ENCODE measurements at places on chromosomes 4 and X.

- DNase-seq = no peak
Measured at GRCh38 chrX:12979616-12980015, 4.7 kb downstream of the TMSB4X start.

DNA sequence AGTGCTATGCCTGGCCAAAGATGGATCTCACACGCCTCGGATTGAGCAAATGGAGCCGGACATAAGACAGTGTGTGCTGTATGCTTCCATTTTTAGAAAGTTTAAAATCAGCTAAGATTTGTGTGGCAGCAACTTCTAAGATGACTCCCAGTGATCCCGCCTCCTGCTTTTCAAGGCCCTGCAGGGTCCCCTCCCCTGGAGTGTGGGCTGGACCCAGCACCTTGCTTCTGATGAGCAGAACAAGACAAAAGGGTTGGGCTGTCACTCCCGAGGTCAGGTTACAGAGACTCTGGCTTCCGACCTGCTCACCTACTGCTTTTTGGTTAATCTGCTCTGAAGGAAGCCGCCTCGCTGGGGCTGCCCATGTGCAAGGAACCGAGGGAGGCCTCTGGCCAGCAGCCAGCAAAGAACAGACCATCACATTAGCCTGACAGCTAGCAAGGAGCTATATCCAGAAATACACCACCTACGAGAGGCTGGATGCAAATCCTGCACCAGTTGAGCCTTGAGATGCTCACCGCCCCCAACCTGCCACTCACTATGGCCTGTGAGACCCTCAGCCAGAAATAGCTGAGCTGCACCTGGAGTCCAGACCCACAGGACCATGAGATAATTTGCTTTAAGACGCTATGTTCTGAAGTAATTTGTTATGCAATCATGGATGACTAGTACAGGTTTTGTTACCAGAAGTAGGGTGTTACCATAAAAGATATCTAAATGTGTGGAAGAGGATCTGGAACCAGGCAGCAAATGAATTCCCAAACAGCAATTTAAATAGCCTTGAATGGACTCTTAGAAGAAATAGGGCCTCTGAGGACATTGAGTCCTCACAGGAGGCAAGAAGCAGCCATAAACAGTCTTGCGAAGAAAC is 47.6 kb downstream of the CRMP1 start:
- no peak for DNase-seq

GRCh38 chr4:33296876-33297455 is 2576.8 kb downstream of the PCDH7 start:
- DNase-seq = no peak

- no peak for DNase-seq
Measured at GRCh38 chr4:106286611-106287010, 29.4 kb downstream of the TBCK start.

GRCh38 chr4:65370709-65371108 is 299.6 kb downstream of the EPHA5 start:
- no peak for DNase-seq

GRCh38 chr4:22473268-22473667 is 42.6 kb downstream of the ADGRA3 start:
- DNase-seq = no peak

DNA sequence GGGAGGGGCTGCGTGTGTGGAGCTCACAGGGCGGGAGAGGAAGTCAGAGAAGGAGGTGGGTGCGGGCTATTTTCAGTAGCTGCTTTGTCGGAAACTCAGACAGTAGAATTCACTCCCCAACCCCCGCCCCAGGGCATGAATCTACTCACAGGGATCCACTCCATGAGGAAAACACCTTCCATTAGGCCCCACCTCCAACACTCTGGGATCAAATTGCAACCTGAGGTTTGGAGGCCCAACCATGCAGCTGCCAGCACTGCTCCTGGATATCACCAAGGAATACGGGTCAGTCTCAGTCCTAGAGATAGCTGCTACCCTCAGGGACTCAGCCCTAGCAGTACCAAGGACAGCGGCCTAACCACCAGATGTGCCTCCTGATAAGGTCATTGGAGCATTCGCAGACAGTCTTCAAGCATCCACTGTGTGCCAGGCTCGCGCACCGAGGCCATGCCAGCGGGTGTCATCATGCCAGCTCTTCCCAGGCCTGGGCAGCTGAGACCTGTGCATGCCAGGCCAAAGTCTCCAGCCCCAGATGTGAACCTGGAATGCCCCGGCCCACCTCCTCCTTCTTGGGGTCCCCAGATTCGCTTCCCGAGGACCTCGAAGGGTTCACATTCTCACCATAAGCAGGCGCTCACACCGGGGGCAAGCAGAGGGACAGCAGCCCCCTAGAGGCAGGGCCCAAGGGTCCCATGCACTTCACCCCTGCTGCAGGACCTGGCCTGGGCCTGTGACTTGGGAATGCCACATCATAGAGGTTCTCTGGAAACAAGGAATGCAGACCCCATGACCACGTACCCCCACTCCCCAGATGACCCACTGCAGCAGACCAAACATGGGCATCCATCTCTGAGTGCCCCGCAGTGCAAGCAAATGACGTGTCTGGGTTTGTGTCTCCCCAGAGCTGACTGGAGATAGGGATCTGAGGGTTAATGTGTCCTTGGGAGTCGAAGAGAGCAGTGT is 102.3 kb downstream of the ADRA2C start:
- DNase-seq = no peak

DNA sequence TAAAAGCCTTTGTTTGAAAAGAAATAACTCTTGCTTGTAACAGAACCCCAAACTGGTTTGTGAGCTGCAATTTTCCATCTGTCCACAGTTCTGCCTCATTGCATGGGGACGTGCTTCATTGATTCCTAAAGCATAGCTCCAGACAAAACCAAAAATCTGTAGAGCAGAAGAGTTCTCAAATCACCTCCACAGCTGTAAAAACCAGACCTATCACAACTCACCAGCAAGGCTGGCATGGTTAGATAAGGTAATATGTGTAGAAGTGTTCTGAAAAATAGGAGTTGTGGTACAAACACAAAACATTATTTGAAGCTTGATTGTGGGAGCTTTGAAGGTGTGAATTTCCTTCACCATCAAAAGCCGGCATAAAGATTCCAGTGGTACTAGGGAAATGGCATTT is 12.5 kb upstream of the RAB28 start:
- DNase-seq = no peak

DNA sequence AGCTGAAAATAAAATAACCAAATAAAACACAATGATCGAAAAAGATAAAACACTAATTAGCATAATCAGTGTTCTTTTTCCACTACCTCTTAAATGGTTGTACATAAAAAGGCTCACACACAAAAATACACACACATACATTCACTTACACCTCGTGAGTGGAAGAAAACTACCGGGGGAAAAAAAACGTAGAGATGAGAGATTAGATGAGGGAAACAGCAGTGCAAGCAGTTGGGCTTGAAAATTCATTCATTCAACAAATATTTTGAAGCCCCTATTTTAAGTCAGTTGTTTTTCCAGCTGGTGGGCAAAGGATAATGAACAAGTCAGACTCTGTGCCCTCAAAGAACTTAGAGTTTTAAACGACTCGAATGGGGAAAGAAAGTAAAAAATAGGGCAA is 1.0 kb downstream of the TBCK start:
- DNase-seq = no peak

DNA sequence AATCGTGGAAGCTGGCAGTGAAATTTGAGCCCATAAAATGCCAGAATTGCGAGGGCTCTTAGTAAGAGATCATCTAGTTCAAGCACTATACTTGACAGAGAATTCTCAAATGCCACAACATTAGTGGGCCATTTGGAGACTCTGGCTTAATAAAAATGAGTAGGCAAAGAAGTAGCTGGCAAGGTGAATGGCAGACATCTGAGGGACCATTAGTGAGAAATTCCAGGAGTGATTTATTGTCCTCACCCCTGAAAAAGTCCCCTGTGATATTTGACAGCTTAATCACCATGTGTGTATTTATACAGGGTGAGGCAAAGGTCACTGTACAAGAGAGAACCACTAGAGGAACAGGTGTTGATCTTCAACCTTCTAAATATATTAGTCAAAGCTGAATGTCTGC is 207.5 kb downstream of the CHRDL1 start:
- DNase-seq = no peak

DNA sequence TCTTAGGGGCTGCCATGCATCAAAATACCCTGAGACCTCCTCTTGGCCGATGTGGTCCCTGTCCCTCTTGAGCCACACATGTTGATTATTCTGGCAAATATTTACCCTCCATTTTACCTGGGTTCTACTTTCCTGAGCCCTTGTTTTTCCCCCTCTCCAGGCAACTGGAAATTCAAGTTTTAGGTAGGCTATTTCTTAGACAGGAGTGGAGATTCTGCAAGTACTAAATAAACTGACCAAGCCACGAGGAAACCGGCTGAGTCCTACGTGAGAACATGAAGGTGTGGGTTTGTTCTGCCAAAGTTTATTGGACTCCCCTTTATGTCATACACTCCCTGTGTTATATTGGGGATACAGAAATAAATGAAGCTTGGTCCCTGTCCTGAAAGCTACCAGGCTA is 88.1 kb downstream of the RTL5 start:
- no peak for DNase-seq

GRCh38 chr4:24659241-24659961 is 75.0 kb upstream of the DHX15 start:
- peak; percentile 35 for DNase-seq

- DNase-seq = no peak
Measured at GRCh38 chrX:56468441-56468840, 95.0 kb upstream of the UBQLN2 start.

GRCh38 chr4:126784966-126785580 is 847.7 kb upstream of the INTU start:
- DNase-seq = peak; percentile 0

DNA sequence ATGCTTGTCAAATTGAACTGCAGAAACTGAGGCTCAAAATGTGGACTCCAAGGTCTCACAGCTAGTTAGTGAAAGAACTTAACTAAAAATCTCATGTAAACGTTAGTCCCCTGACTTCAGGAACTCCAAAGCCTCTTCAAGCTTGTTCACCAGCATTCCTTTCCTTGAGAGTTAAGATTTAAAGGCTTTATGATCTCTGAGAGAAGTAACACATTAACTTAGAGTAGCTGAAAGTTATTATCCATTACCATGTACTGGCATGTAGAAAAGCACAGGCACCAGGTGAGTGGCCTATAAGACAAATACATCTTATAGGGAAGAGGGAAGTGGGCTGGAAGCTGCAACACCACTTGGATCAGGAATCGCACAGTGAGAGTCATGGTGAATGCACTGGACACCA is 15.3 kb downstream of the PARM1 start:
- DNase-seq = no peak

DNA sequence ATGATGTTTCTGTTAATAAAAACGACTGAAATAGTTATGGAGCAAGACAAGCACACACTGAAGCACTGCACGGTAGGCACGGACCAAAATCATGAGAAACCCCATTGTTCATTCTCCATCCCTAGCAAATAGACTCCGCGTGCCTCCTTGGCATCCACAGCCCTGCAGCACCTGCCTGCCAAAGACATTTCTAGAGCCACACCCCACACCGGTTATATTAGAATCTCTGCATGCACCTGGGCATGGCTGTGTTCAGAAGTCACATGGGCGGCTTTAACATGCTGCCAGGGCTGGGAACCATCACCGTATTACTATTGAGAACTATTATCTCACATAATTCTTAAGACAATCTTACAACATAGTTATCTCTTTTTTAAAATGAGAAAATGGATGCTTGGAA is 5.9 kb downstream of the PDLIM3 start:
- no peak for DNase-seq

- DNase-seq = no peak
Measured at GRCh38 chr4:39472396-39472795, 13.5 kb downstream of the LIAS start.

- no peak for DNase-seq
Measured at GRCh38 chrX:7215842-7216241, 67.9 kb upstream of the PUDP start.

- no peak for DNase-seq
Measured at GRCh38 chr4:123419885-123420755, 23.5 kb downstream of the SPRY1 start.

GRCh38 chr4:103410386-103410785 is 212.2 kb upstream of the CENPE start:
- DNase-seq = no peak

- DNase-seq = no peak
Measured at GRCh38 chr4:109411964-109412363, 21.7 kb upstream of the SEC24B start.

- DNase-seq = no peak
Measured at GRCh38 chrX:22424122-22424915, 151.6 kb downstream of the CBLL2 start.

- DNase-seq = no peak
Measured at GRCh38 chrX:37871626-37872302, 24.4 kb upstream of the DYNLT3 start.

- DNase-seq = no peak
Measured at GRCh38 chr4:167908816-167909215, 183.5 kb upstream of the ANXA10 start.

GRCh38 chr4:110484029-110484428 is 8.1 kb downstream of the ENPEP start:
- DNase-seq = no peak

DNA sequence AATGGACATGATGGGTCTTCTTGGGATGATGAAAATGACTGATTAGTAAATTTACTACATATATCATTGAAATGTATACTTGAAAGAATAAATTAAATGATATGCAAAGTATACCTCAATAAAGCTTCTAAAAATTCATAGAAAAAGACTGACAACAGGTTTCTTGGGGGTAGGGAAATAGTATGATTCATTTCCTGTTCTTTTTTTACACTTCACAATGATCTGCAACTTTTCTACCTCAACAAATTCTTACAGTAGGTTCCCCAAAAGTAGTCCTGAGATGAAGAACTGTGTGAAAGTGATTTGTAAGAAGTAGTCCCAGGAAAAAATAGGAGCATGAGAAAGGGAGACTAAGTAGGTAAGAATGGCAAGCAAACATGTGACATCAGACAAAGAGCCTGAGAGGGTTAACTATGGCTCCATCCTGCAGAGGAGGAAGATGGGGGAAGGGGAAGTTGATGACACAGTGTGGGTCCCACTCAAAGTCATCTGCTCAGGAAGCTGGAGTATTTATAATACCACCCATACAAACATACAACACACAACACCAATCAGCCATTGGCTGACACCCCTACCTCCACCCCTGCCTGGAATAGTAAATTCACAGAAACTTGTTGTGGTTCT is 73.9 kb downstream of the ARHGAP6 start:
- no peak for DNase-seq

DNA sequence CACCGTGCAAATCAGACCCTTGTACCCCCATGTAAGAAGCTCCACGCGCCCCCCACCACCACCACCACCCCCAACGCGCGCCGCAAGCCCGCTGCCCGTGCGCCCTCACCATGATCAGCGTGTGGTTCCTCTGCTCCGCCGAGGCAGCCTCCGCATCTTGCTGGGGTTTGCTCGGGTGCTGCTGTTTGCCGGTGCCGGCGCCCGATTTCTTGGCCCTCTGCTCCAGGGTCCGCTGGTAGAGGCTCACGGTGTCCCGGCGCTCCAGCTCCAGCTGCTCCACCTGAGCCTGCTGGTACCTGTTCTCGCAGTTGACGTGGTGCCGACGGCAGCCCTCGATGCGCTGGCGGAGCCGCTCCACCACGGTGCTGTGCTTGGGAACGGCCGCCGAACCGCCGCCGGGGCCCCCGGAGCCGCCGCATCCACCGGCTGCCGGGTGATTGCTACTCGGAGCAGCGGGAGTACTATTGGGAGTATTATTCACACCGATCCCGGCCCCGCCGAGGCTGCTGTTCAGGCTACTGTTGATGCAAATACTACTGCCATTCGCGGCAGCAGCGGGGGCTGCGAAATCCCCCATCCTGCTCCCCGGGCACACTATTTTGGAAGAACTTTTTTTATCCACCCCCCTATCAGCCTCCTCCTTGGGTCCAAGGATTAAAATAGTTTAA is 1.1 kb downstream of the MAML3 start:
- no peak for DNase-seq

All from NT2/D1 (cell line).